Activated T-cell treated with anti-CD3 and anti-CD28 coated beads for 24 hours (primary cell): ENCODE measurements at places on chromosomes 5 and 9.

DNA sequence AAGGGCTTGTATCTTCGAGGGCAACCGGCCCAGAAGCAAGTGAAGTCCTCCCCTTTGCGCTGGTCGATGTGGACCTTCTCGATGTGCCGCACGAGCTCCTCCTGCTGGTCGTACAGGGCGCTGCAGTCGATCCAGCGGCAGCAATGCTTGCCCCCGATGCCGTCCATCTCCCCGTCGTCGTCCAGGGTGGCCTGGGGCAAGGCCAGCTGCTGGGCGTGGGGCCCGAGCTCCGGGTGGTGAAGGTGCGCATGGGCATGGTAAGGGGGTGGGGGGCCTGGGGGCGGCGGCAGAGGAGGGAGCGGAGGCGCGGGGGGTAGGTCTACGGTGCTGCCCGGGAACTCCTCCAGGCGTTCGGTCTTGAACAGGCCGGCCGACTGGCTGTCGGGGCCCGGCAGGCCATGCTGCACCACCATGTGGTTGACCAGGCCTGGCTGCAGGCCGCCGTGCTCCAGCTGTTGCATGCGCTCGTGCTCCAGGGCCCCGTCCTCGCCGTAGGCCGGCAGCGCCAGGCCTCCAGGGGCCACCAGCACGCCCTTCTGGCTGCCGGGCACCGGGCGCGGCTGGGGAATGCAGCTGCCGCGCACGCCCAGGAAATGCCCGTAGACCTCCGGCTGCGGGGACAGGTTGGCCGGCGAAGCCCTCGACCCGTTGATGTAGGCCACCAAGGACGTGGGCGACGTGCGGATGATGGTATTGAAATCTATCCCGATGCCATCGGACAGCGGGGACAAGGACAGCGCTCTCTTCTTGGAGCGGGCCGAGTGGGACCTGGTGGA, 181.8 kb downstream of the GLIS3 start:
- peak; percentile 34 for DNase-seq

GRCh38 chr5:134240421-134240962, 14.6 kb upstream of the PPP2CA start:
- no peak for DNase-seq

- DNase-seq, result no peak
These were observed 226.6 kb upstream of the SLC24A2 start for GRCh38 chr9:20015427-20015931.

DNA sequence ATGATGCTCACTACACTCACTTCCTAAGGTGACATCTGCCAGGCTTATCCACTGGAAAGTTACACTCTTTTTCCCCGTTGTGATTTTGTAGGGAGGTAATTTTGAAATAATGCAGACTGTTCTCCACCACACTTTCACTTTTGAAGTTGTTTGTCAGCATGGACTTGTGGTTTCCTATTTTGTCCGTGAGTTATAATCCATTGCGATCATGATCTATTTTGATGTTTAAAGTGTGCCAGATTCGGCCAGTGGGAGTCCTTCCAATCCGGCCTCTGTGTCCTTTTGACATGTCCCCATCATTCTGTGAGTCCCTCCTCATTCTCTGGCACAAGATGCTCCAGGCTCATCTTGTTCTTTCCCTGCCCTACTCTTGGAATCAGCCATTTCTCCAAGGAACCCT, 211.3 kb upstream of the KLF4 start:
- no peak for DNase-seq

GRCh38 chr9:37144762-37145161, 24.4 kb downstream of the ZCCHC7 start:
- DNase-seq, result no peak

GRCh38 chr9:95751520-95751790, 124.0 kb upstream of the ERCC6L2 start:
- DNase-seq, result no peak

DNA sequence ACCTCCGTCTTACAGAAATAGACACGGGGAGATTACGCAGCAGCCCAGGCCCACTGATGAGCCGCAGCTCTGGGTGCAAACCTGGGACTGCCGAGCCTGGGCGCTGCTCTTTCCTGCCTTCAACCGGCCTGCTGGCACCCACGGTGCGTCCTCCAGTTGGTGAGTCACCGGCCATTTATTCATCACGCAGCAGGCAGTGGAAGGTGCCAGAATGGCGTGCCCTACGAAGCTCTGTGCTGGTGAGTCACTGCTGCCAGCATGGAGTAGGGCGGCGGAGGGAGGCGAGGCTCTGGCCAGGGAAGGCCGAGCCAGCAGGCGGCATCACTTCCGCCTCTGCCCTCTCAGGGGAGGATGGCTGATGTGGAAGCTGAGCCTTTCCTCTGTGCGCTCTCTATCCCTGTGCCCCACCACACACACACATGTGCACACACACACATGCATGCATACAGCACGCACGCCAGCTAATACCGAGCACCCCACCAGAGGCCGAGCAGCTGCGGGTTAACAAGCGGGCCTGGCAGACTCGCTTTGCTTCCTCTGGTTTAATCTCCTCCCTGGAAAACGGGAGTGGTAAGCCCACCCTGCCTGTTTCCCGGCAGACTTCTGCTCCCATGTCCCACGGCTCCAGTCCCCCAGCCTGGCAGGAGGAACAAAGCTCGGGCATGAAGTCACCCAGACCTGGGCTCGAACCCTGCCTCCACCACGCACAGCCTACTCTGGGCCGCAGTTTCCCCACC, 39.2 kb downstream of the OLFM1 start:
- no peak for DNase-seq

- DNase-seq, result no peak
These were observed 115.4 kb downstream of the EGFLAM start for GRCh38 chr5:38373743-38374142.

- no peak for DNase-seq
These were observed 44.8 kb upstream of the SLC1A3 start for GRCh38 chr5:36561601-36562000.

DNA sequence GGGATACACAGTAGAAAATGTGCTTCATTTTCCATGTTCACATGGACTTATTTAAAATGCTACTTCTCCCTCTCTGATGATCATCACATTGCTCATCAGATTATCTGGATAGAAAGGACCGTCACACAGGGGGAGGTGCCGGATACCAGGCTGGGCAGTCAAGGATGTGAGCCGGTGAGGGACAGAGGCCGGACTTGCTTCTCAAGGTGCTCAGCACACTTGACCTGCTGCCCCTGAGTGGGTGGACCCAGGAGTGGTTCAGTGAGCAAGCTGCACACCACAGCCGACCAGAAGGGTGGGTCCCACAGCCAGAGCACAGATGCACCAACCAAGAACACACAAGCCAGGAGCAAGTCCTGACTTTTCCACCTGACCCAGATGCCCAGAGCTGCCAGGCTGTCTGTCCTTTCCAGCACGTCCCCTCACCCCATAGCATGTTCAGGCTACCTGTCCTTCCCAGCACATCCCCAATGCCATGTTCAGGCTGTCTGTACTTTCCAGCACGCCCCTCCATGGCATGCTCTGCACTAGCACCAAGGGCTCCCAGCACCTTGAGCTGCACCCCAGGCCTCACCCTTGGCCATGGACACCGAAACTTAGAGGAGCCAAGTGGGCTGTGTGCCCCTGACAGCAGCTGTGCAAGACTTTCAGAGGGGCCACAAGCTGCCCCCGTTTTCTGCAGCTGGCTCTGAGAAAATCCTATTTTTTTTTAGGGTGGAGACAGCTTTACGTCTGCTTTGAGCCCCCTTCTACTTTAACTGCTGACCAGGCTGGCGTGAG, 77.8 kb downstream of the SECISBP2 start:
- no peak for DNase-seq
